ENCODE measurements at places on chromosomes 6 and 20.

DNA sequence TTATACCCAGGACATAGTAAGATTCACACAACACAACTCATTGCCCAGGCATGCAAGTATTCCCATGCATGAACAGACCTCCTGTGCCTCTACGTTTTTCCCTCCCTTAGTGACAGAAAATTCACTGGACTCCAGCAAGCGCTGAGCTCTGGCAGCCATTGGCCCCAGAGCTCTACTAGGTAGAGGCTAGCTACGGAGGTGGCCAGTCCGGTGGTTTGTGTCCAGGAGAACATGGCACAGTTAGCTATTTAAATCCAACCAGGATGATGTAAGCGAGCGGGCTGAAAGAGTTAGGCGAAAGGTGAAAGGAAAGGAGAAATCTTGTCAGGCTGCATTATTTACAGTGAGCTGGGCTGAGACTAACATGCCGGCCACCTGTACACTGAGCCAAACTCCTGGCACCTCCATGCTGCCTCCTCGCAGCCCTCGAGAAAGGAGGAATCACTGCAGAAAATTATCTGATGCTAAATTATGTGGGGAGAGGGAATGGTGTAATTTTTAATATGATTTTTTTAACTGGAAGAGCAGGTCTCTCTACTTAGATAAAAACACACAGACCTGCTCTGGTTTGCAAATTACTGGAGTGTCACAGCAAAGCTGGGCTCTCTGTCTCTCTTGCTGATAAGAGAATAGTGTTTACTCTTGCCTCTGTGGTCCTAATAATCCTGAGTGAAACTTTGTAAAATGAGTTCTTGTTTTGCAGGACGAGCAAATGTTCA lies 50.1 kb upstream of the ARMC2 start:
- no peak for DNase-seq

GRCh38 chr6:165931675-165932074 lies 236.0 kb downstream of the TBXT start:
- DNase-seq, result no peak

GRCh38 chr6:52176550-52176949 lies 9.6 kb upstream of the IL17A start:
- no peak for DNase-seq

GRCh38 chr6:91573826-91574416 lies 987.0 kb upstream of the MAP3K7 start:
- DNase-seq, result no peak

DNA sequence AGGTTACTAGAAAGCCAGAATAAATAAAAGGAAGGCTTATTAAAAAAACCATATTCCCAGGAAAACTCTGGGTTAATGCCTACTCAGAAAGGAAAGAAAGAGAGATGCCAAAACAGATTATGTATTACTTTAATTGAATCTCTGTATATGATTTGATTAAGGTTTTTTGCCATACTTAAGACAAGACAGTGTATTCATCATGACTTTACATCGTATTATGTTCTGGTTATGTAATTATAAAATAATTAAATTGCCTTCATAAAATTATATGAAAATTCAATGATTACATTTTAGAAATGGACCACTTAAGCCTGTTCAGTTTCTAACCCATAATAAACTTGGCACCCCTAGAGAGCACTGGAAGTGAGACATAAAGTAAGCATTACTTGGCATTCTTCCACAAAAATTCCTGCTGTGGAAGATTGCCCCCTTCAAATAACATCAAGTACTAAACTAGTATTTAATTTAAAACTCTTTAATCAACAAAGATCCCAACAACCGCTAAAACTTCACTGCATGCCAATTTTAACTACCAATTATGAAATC lies 20.8 kb upstream of the IBTK start:
- no peak for DNase-seq

DNA sequence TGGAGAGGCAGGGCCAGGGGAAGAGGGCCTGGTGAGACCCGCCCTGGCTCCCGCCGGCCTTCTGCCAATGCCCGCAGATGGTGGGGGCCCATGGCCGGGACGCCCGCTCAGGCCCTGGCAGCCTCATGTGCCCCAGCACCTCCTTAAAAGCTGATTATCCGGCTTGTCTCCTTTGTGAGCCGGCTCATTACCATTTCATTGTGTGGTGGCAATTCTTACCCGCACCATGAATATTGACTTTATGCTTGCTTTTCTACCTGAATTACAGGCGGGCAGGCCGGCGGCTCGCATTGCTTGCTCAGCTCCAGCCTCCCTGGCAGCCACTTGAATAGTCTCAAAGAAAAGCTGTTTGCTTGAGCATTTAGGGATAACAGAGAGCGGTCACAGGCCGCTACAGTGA lies 120.0 kb upstream of the JAG1 start:
- DNase-seq, result no peak

DNA sequence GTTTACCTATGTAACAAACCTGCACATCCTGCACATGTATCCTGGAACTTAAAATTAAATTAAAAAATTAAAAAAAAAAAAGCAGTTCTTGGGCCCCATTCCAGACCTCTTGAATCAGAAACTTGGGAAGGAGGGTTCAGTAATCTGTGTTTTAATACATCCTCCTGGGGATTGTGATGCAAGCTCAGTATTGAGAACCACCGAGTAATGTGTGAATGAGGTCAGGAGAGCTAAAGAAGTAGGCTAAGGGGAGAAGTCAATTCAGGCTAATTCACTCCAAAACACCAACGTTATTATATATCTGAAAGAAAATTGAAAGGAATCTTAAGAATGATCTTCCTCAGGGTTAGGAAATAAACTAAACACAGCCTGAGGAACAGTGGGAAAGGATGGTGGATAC lies 120.4 kb downstream of the RNF144B start:
- DNase-seq, result no peak

GRCh38 chr6:84161190-84161589 lies 66.3 kb downstream of the CEP162 start:
- DNase-seq, result no peak

DNA sequence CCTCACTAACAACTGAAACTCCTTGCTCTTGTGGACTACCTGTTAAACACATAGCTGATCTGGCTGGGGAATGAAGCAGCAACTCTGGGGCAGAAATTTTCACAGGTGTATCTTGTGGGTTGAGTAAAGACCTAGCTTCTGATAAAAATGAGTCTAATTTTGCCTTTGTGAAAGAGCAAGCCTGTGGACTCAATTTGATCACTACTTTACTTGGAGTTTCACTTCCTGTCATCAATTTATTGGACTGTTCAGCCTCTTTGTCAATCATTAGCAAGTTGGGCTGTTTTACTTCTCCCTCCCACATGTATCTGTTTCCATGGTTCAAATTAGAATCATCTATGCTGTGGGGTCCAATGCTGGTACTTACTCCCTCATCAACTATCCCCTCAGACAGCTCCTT lies 29.6 kb upstream of the CRIP3 start:
- no peak for DNase-seq

- DNase-seq, result no peak
Observed at GRCh38 chr6:68252632-68253031, 382.4 kb upstream of the ADGRB3 start.

- DNase-seq, result peak; percentile 2
Observed at GRCh38 chr6:159761129-159761872, 544 bp upstream of the ACAT2 start.

DNA sequence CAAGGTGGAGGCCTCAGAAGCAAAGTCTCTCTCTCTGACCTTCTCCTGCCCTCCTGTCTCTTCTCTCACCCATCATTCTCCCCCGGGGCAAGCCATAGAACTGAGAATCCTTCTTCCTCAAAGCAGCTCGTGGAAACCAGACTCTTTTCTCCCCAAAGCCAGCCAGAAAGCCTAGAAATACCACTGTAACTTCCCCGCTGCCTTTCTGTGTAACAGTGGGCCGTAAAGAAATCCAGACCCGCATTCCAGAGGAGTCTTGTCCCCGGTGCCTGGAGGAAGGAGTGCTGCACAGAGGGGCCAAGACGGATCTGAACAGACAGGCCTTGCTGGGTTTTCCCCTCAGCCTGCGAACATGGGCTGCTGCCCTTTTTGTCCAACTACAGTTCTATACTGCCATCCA lies 977 bp upstream of the SLC22A2 start:
- DNase-seq, result no peak

GRCh38 chr20:3563133-3563532 lies 92.3 kb downstream of the ATRN start:
- DNase-seq, result no peak

- no peak for DNase-seq
Observed at GRCh38 chr6:56382416-56382940, 135.1 kb upstream of the COL21A1 start.

DNA sequence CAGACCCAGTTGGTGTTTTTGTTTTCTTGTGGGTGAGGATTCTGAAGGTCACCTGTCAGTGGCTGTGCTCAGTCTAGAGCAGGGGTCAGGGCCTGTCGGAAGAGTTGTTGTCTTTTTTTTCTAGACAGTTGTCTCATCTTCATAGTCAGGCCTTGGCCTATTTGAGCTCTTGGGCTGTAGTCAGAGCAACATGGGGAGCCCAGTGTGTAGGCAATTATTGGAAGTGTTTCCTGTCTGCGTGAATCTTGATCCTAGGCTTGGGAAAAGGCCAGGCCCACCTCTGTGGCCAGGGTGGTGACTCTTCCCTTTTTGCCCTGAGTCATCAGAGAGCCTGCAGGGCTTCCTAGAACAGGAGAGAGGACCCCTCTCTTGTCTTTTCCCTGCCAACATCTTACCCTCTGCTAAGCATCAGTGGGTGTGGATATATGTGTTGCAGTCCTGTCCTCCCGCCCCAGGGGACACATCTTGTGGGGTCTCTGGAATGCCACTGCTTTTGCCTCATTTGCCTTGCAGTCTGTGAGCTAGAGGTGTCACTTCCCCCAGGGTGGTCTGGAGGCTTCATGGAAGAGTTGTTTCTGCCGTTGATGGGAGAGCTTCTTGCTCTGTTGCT lies 11.4 kb downstream of the TJAP1 start:
- no peak for DNase-seq

GRCh38 chr20:20498076-20498861 lies 130.4 kb downstream of the INSM1 start:
- no peak for DNase-seq

GRCh38 chr20:58956078-58956477 lies 25.0 kb upstream of the NELFCD start:
- DNase-seq, result no peak

DNA sequence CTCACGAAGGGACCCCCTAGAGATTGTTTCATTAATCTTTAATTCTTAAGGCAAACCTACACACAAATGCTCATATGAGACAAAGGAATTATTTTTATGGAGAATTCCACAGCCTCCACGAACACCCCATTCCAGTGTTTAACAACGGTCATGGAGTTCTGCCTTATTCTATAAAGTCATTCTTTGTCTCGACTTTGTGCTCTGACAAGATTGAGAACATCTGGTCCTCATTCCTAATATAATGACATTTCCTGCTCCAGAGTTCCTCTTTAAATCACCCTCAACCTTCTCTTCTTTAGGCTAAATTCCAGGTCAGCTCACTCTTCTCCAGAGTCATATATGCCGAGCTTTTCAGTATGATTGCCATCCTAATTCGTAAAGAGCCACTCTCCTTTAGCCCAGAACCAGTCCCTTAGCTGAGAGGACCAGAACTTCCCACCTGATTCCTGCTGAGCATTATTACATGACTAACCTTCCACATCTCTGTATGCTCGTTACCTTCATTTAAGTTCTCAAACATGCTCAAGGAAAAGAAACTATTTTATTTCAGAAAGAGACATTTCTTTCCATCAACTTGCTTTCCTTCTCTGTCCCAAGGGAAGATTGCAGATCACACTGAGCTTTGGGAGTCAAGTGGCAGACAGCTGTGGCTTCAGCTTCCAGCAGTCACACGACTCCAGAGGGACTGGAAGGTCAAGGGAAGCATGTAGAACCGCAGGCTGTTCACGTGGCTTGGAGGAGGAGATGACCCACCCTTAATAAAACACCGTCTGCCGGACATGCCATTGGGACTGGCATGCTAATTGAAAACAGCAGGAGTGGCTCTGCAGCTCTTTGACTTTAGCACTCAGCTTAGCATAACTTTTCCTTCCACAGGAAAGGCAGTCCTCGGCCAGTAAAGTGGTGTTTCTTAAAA lies 467.1 kb upstream of the HSF2 start:
- no peak for DNase-seq

- DNase-seq, result no peak
Observed at GRCh38 chr6:127566651-127567050, 10.3 kb upstream of the C6orf58 start.

DNA sequence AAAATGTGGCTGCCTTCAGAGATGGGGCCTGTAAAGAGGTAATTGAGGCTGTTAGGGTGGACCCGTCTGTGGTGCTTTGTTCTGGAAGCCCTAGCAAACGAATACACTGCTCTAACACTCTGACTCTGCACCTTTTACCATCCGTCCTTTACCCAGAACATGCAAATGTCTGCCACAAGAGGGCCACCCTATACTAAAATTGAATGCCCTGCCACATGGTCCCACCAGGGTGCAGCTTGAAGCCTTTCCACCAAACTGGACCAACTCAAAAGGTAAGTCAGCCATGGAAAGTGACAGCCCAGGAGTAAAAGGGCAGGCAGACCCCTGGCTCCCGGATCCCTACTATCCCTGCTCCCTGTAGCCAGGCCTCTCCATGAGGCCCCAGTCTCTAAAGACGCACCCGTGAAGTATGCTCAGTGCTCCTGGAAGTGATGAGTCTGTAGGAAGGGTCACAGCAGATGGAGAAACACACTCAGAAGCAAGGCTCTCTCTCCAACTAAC lies 5.8 kb upstream of the BFSP1 start:
- DNase-seq, result peak; percentile 41

DNA sequence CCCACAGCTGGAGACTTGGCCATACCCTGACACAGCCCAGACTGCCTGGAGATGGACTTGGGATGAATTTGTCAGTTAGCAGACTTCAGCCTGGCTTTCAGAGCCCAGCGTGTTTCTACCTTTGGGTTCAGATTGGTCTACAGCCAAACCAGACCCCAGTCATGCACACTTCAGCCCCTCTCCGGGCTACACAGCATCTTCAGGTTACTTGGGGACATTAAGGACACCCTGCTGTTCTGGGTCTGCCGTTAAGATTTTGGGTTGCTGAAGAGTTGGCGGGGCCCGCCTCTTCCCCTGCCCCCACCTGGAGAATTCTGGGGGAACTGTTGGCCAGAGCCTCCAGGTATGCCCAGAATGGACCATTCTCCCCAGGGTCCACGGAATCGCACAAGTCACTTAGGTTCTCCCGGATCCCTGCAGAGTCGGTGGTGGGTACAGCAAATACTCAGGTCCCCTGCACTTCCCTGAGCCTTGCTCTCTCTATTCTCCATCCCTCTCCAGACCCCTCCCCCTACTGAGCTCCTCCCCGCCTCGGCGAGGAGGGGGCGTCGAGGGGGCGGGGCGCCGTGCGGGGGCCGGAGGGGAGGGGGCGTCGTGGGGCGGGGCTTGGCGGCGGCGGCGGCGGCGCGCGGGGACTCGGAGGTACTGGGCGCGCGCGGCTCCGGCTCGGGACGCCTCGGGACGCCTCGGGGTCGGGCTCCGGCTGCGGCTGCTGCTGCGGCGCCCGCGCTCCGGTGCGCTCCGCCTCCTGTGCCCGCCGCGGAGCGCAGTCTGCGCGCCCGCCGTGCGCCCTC lies at the start of gene PTK7:
Gene PTK7, plus strand, starts transcription at position 645 of the 794 bp plus-strand sequence. CDS start 175 bp downstream, outside the sequence.
- DNase-seq, result no peak

DNA sequence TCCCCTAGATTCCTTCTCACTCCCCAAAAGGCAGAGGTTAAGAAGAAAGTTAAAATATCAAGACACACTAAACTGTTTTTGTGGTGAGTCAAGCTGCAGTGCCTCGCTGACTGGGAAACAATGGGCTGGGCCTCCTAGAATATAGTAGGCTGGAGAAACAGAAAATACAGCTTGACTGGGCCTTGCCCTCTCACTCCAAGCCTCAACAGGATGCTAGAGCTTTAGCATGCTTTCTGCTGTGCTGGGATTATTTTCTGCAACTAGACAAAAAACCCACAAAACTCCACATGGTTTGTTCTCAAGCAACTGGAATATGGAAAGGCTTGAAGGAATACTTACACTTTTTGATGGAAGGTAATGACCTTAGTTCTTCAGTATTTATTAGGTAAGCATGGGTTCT lies 27.9 kb downstream of the FOXO3 start:
- DNase-seq, result no peak

GRCh38 chr6:43695215-43695966 lies 7.8 kb upstream of the MRPS18A start:
- no peak for DNase-seq

Data from activated T-helper 9 cell treated with anti-CD3 and anti-CD28 coated beads, Interleukin-2, amount 50 U/mL, for 16 hours (primary cell).